ENCODE measurements at places on chromosomes 12 and 14.

GRCh38 chr14:61654026-61654425, 41.3 kb upstream of the HIF1A start:
- no peak for DNase-seq

GRCh38 chr12:70043490-70044138, 199.6 kb upstream of the CNOT2 start:
- DNase-seq: no peak

- no peak for DNase-seq
These were observed 113.5 kb downstream of the C12orf75 start for GRCh38 chr12:105443802-105444652.

DNA sequence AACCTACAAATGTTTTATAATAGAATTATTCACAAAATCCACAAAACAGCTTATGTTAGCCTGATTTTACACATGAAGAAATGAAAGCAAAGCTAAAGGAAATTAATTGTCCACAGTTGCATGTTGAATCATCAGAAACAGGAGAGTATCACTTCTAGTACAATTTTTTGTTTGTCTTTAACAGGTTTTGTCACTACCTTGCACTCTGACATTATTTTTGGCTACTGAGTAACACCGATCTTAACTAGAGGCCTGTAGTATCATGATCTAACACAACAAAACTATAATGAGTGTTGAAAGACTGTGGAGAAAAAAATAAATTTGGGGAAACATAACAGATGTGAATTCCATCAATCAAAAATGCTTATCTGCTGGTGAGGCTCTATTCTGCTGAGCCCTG, 60.1 kb downstream of the TAOK3 start:
- no peak for DNase-seq

- DNase-seq: peak; percentile 9
These were observed 37.9 kb downstream of the A2ML1 start for GRCh38 chr12:8860165-8860961.

DNA sequence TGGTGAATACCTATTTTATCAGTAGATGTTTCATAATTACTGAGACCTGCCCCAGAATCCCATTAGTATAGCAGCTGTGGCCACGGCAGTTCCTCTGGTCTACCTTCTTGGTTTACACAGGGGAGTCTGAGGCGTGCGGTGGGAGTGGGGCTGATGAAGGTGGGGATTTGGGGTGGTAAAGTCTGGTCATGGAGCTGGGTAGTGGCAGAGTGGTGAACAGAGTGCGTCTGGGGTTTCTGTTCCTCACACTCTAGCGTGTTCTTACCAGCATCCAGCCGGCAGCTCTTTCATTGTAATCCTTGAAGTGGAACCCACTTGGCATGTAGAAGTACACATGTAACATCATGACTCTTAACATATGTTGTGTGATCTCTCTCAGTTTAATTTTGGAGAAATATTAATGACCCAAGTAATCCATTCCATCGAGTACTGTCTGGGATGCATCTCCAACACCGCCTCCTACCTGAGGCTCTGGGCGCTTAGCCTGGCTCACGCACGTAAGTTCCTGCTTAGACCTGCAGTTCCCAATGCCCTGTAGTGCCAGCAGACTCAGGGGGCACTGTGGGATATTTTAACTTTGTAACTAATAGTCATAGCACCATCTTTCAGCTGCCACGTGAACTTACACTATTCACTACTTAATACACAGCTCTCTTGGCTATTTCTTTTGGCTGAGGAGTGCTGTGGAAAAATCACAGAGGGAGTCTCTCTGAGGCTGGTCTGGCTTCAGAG, 7.9 kb upstream of the DNAH10 start:
- no peak for DNase-seq

GRCh38 chr12:74539765-74540526, 2.3 kb downstream of the ATXN7L3B start:
- DNase-seq: no peak

DNA sequence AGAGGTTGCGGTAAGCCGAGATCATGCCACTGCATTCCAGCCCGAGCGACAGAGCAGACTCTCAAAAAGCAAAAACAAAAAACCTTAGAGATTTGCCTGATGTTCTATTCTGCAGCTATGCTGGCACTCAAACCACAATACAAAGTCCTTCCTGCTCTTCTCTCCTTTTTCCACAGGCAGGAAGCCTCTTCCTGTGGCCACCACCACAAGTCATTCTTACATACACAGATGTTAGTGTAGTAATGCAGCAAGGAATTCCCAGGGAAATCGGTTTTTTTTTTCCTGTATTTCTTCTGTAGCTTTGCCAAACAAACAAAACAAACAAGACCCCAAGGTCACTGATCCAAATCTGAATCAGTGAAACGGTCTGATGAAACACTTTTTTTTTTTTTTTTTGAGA, 104.3 kb downstream of the FIGNL2 start:
- no peak for DNase-seq

DNA sequence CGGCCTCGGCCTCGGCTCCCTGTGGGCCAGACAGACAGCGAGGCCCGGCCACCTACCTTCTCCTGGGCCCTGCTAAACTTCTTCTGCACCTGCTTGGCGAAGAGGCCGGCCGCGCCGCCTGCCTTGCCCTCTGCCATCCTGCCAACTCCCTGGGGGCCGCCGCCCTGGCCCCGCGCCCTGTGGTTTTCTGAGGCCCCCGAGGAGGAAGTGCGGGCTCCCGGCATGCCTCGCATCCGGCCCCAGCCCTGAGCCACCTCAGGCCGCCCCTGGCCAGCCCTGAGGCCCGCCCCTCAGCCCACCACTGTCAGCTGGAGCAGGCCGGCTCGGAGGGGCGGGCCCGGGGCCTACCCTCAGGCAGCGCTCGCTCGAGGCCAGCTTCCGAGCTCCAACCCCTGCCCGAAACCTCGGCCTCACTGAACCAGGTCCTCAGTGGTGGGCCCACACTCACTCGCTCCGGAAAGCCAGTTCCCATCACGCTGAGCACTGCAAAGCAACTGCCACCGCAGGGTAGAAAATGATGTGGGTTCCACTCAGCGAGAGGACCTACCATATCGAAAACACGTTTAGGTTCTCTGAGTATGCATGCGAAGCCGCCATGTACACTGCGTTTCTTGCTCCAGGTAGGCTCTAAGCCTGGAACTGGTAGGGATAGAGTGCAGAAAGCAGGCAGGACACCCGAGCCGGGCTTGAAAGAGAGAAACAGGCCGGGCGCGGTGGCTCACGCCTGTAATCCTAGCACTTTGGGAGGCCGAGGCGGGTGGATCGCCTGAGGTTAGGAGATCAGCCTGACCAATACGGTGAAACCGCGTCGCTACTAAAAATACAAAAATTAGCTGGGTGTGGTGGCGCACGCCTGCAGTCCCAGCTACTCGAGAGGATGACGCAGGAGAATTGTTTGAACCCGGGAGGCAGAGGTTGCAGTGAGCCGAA, at the start of gene BIN2:
Gene BIN2, minus strand, starts transcription at position 209 of the 930 bp plus-strand sequence. Its CDS starts 72 bp downstream, at position 137.
- no peak for DNase-seq

- no peak for DNase-seq
These were observed 30.8 kb downstream of the LGMN start for GRCh38 chr14:92717571-92718042.

DNA sequence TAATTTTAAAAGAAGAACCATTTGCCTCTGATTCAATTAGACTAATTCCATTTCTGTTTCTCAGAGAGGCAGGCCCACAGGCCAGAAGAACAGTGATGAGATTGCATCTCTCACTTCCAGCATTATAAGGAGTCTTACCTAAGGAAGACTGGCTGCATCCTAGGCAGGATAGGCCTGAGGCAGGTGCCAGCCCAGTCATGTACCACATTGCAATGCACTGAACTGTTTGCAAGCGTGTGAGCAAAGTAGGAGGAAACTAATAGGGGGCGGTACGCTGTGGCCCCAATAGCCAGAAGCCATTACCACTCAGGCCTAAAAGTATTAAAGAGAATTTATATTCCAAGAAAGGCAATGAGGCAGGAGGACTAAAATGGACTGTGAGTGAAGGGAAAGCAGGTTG, 12.1 kb upstream of the CNIH1 start:
- no peak for DNase-seq

DNA sequence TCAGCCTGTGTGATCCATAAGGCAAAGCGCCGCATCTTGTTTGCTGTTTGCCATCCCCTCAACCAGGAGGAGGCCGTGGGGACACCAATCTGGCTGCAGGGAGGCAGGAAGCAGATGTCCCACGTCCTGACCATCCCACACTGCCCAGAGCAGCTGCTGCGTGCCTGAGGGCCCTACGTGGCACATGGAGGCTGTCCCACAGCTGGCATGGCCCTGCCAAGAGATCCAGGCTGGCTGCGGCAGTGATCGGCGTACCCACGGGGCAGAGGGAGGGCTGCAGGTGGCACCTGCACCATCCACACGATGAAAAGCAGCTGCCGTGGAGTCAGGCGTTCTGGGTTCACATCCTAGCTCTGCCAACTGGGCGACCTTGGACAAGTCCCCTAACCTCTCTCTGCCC, 42.0 kb downstream of the NCOR2 start:
- DNase-seq: peak; percentile 34

DNA sequence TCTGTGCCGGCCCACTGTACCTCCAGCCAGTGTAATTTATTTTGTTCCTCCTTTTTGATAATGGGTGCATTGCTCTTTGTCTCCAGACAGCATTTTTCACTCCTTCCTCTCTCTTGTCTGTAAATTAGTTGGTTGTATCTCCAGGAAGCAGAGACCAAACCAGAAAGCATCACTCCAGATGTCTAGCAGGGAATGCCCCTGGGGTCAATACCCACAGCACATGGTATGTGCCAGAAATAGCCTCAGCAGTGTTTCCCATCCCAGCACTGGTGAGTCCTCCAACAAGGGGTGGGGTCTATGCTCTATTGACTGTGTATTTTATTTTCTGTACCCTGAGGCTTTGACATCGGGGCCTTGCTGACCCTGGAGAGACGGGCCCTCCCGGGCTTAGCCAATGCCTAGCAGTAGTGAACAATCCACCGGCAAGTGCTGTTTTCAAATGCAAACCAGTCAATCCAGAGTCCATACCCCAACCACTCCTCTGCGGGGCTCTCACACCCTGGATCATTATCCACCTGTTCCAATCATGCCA, 50.2 kb upstream of the FZD10 start:
- DNase-seq: no peak

DNA sequence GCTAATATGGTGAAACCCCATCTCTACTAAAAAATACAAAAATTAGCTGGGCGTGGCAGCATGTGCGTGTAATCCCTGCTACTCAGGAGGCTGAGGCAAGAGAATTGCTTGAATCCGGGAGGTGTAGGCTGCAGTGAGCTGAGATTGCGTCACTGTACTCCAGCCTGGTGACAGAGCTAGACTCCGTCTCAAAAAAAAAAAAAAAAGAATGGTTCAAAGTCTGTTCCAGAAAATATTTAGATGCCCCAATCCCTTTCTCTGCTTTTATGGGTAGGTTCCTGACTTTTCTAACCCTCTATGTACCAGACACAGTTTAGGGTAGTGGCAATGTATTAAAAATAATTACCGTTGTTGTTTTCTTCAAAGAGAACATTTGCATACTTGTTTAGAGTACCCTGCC, 161.4 kb downstream of the STXBP6 start:
- DNase-seq: no peak

- no peak for DNase-seq
These were observed 35.8 kb downstream of the GPR19 start for GRCh38 chr12:12660201-12660600.

DNA sequence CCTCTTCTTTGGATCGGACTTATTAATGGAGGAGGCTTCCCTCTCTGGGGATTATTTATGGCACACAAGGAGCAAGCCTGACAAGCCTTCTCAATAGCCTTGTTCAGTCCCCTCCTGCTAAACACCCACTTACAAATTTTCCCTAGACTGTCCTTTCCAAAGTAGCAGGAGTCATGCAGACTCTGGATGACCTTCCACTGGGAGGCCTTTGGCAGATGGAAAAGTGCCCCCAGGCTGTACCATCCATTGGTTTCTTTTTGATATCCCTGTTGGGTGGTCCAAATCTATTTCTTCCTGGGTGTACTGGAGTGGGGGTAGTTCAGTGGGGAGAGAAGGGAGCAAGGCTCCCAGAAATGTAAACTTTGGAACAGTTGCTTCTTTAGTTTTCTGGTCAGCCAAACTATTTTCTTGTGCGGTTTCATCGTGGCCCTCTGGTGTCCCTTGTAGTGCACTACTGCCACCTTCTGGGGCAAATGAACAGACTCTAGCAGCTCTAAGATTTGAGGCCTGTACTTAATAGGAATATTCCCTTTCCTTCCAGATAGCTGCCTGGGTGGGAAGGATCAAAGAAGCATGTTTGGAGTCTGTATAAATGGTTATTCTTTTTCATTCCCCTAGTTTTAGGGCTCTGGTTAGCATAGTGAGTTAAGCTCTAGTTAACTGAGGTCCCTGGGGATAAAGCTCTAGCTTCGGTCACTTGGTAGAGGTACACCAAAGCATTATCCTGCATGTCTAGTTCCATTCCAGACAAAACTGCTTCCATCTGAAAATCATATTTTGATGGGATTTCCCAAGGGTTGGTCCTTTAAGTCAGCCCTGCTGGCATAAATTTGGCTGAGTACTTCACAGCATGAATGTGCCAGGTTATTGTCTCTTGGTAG, 409.5 kb downstream of the SLC6A15 start:
- DNase-seq: peak; percentile 62

DNA sequence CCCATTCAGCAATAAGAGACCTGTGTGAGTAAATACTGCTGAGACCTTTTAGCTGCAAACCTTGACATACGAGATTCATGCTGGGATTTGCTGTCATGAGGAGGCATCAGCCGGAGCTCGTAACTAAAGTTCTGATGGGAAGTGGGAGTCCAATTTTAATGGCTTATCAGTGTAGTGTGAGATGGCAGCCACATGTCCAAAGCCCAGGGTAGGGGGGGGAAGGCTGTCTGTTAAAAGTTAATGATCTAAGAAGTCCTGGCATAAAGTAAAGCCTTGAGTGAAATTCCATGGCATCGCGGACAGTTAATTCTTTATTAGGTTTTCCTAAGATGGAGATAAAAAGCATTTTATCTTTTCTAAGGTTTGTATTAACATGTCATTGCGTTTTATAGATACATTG, 240.0 kb downstream of the AACS start:
- no peak for DNase-seq

- no peak for DNase-seq
These were observed 99.9 kb downstream of the TMTC3 start for GRCh38 chr12:88241862-88242570.

DNA sequence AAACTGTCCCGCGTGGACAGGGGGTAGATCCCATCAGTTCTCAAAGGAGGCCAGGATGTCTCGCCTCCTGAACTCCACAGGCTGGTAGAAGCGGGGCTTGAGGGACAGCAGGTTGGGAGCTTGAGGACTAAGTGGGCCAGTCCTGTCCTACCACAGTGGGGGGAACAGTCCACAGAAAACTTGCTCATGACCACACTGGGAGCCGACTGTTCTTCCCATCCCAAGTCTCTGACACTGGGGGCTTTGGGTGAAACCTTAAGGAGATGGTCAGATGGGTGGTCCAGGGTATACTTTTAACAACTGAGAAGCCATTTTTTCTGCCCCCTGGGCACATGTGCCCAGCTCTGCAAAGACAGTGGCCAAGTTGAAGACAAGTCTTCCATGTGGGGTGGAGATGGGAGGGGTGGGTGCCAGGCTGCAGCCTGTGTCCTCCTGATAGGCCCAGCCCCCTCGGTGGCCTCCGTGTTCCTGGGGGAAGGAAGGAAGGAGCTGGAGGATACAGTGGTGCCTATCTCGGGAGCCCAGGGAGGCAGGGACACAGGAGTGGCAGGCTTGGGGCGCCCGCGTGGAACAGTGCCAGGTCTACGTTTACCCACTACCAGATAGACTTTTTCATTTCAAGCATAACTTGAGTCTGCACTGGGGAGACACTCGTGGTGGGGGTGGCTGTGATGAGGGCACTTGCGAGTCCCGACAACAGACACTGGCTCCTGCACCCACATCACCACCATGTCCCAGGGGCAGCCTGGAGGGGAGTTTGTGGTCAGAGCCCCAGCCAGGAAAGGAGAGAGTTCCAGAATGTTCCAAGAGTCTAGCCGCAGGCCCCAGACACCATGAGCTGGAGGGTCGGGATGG, 14.7 kb downstream of the RHOF start:
- DNase-seq: no peak

- no peak for DNase-seq
These were observed 2.7 kb downstream of the PCNX4 start for GRCh38 chr14:60094306-60094897.

Measured in anterior cingulate cortex (tissue), 58 donors.